ENCODE measurements at places on chromosomes 13 and 19.

DNA sequence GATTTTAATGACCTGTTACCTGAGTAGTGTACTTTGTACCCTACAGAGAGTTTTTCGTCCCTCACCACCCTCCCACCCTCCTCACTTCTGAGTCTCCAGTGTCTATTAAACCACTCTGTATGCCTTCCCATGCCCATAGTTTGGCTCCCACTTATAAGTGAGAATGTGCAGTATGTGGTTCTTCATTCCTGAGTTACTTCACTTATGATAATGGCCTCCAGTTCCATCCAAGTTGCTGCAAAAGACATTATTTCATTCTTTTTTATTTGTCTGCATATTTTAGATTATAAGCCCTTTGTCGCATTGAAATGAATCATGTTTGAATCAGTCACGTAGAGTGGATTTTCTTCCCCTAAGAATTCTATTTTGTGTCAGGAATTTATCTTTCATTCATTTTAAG lies 12.2 kb upstream of the HTR2A start:
- DNase-seq: no peak

- DNase-seq: no peak
Observed at GRCh38 chr13:32497589-32497988, 41.0 kb downstream of the N4BP2L2 start.

DNA sequence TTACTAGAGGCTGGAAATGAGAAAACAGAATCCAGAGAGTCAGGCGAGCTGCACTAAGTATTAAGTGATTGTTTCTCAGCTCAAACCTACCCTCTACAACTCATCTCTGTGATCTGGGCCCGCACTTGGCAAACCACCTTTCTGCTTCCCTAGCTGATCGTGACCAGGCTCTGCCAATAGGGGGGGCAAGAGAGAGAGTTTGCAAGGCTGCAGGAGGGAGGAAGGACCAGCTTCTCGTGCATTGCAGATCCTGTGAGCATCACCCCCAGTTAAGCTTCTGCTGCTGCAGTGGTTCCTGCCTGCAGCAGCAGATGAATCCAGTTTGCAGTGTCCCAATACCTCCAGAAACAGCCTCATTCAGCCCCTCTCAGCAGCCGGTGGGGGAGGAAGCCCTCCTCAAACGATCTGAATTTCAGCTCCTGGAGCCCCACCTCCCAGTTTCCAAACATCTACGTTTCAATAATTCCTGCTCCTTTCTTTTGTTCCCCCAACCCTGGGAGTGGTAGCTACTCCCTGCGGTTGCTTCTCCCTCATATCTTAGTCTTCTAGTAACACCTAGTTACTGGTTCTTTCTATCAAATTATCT lies 20.0 kb downstream of the XRCC1 start:
- DNase-seq: no peak

DNA sequence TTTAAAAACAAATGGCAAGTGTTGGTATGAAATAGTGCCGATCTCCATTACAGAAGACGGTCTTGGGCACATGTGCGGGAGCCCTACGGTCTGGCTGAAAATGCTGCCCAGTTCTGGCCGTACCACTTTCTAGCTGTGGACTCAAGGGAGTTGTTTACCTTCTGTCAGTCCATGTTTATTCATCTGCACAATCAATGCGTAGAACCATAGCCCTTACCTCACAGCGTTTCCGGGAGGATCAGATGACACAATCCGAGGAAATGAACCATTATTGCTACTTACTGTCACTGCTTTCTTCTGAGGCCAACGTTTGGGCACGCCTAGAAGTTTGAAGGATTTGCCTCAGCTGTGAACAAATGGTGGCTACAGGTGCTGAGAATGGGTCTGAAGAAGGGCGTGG lies 31.2 kb downstream of the GADD45B start:
- DNase-seq: peak; percentile 56

GRCh38 chr13:112687836-112688559 lies 1.8 kb upstream of the ATP11A start:
- DNase-seq: peak; percentile 35

All from NCI-H187 (cell line).